Fibroblast of mammary gland (primary cell): ENCODE measurements at places on chromosomes 5 and 9.

- DNase-seq = no peak
These were observed 20.1 kb downstream of the TMEM268 start for GRCh38 chr9:114631166-114631565.

DNA sequence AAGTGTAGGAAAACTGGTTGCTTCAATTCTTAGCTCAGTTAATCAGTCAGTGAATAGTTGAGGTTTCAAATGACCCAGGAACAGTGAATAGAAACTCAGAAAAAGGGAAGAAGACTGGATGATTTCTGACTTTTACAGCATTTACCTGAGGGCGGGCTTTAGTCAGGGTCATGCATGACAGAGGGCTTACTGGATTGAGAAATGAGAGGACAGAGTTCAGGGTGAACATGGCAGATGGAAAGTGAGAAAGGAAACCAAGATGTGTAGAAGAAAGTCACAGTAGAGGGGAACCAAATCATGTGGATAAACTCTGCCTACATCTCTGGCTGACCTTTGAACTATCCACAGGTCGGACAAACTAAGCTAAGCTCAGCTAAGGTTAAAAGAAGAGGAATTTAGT, 596.0 kb downstream of the SEMA5A start:
- DNase-seq = no peak

DNA sequence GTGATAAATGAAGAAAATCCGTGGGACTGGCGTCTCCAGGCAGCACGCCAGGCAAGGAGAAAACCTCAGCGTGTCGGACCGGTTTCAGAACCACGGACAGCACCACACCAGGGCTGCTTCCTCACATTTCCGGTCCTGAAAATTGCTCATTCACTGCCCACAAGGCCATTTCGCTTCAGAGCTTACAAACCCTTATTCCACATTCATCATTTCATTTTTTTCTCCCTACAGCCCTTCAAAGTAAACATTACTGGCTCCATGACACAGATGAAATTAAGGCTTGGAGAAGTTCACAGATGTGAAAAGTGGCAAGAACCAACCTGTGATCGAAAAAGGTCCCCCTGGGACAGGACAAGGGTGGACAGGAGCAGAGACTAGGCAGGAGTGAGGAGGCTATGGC, 1.5 kb upstream of the GPRIN1 start:
- peak; percentile 85 for DNase-seq

GRCh38 chr5:136199408-136199807, 6.4 kb upstream of the SMIM32 start:
- DNase-seq = no peak

GRCh38 chr5:163893281-163893680, 387.9 kb downstream of the MAT2B start:
- peak; percentile 87 for DNase-seq

DNA sequence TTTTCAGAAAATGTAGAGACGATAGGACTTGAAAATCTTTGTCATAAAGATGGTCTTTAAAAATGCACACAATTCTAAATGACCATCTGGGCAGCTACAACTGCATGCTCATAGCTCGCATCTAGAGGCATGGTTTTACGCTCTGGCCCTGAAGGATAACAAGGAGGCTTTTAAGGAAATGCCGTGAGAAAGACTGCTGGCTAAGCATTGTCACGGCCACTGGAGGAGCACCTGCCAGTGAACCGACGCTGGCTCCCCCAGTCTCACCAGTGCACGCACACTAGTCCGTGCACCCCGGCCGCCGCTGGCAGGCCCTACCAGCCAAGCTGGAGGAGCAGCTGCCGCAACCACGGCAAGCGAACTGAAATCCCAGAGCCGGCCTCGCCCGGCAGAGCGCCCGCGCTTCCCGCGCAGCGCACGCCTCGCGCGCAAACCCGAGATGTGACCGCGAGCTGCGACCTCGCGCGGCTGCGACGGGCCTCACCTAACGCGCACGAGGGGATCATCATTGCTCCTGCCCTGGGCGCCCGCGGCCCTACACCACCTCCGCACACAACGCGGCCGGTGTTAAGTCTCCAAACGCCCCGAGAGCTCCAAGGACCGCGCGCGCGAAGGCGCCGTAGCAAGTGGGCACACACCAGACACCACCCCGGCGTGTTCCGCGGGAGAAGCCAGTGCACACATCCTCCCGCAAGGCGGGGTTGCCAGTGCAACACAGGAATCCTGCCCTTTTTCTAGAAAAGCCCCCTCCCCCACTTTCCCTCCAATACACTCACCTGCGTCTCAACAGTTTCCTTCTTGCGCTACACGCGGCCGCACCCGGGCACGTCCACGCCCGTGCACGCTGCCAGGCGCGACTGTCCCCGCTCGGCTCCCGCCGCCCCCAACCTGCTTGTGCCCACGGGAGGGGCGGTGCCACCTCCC, 5.3 kb downstream of the ELAVL2 start:
- no peak for DNase-seq

DNA sequence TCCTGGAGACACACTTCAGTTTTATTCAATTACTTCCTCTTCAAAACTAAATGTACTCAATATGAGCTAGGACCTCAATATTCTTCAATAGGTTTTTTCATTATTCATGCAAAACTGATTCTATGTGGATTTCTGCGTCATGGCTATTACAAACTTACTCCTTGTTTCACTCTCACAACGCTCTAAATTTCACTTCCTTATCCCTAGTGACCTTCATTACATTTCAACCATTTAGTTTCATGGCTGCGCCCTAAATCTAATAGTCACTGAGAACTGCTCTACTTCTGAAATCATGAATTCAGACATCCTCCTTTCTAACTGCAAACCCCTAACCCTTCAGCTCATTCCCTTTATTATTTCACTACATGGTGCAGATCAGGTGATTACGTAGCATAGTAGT, 93.9 kb downstream of the SLC25A46 start:
- DNase-seq = no peak

- DNase-seq = no peak
These were observed 115.8 kb downstream of the MAPKAP1 start for GRCh38 chr9:125591245-125591644.

DNA sequence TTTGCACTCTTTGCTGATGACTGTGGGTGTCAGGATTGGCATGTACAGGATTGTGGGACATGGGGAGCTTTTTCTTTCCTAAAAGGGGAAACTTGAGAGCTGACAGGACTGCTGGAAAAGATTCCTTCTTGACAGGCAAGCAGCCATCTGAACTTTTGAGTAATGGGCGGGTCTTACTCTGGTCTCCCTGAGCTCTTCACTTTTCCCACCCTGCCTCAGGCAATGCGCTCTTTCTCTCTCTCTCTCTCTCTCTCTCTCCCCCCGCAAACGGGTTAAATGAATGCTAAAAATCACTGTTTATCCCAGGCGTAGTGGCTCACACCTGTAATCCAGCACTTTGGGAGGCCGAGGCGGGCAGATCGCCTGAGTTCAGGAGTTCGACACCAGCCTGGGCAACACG, 37.1 kb upstream of the F2RL1 start:
- no peak for DNase-seq

DNA sequence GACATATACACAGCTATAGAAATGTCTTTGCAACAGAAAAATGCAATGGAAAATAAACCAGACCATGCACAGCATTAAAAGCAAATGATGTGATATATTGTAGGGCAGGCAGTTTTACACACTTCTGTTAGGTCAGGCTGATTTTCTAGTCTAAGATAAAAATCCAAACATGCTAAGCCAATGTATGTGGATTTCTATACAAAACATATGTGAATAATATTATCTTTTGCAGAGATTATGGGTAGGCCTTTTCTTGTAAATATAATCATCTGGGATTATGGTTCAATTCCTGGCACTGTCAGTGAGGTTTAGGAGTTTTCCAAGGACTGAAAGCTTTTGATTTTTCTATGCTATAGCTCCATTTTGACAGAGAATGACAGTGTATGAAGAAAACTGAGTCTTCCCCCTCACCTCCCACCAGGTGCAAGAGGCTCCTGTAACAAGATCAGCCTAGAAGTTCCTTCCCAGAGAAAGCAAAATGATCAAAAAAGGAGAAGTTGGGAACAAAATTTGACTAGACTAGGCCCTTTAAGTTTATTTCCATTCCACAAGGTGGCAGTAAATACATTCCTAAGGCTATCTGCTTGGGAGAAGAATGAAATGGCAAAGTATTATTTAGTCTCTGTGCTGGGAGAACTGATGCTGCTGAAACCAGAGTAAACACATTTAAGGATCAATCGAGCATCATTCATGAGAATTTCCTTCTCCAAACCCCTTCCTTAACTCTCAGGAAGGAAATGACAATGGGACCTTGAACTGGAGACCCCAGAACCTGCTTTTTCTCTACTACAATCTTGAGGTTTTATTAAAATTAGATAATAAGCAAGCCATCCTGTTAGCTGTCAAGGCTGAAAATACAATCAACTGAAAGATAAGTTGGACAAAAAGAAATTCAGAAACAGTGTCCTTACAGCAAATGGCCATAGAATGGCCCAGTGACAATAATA, 133.0 kb upstream of the TUT7 start:
- DNase-seq = peak; percentile 80

GRCh38 chr5:72129725-72130124, 22.4 kb downstream of the MAP1B start:
- DNase-seq = no peak

- DNase-seq = peak; percentile 86
These were observed 113.3 kb upstream of the SLC1A3 start for GRCh38 chr5:36492984-36493654.

DNA sequence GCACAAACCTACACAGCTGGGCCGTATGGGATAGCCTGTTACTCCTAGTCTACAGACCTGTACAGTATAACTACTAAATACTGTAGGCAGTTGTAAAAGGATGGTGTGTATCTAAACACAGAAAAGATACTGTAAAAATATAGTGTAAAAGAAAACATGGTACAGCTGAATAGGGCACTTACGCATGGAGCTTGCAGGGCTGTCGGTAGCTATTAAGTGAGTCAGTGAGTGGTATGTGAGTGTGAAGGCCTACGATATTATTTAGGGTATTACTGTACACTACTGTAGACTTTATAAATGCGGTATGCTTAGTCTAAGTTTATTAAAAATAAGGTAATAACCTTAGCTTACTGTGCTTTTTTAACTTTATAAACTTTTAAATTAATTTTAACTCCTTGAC, 1.2 kb downstream of the ZCCHC9 start:
- peak; percentile 34 for DNase-seq

- DNase-seq = no peak
These were observed 399.0 kb downstream of the HTR1A start for GRCh38 chr5:63563008-63563917.

DNA sequence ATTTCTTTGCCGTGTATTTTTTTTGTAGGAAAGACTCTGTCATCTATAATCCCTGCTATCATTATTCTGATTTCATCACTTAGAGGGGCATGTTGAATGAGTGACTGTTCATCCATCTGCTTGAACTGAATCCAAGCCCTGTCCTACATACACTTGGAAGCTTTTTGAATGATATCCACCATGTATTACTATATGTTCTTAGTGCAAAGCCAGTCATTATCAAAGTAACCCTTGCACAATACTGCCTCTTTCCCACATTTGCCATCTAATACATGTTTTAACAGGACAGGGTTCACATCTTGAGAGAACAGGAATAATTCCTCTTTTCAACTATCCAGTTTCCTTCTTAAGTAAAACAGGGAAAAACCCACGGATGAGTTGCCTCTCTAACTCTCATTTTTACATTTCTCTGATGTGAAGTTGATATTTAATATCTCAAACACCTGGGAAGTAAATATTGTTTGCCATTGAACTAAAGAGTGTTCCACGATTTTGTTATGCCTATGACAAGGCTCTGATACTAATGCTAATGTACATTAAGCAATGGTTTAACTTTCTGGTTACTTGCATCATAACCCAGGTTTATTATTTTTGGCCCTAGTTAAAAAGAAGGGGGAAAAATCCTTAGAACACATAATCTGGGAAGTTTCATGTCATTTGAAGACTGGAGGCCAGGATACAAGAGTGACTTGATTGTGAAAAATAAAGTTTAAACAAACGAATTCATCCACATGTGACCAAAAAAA, 103.7 kb upstream of the TARS1 start:
- DNase-seq = peak; percentile 83

DNA sequence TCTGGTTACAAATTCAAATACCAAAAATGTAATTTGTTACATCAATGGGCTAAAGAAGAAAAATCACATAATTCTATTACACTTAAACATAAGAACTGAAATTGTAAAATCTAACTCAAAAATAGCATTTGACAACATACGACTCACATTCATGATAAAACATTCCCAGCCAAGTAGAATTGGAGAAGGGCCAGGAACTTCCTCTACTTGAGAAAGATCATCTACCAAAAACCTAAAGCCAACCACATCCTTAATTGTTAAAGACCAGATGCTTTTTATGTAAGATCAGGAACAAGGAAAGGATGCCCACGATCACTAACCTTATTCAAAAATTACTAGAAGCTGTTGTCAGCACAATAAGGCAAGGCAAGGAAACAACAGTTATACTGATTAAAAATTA, 1819.8 kb upstream of the C9orf72 start:
- DNase-seq = peak; percentile 48

DNA sequence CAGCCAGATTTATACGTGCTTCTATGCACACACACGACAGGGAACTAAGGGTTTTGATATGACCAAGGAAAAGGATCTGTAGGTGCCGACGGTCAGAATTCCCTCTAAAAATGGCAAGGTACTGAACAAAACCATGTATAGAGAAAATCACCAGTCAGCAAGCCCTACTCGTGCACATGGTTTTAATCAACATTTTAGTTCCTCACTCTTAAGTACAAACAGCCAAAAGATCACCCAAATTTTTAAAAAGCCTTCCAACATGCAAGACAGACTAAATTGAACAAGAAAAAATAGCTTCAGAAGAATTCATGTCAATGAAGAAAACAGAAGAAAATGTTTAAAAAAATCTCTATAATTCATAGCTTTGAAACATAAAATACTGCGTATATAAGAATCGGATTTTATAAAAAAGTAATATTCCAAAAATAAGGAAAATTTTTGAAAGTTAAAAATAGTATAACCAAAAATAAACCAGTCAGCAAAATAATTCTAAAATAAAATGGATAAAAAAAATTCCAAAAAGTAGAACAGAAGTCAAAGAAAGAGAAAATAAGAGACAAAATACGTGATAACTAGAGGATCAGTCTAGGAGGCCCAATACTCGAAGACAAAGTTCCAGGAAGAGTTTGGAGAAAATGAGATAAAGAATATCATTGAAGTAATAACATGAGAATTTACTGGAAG, 43.0 kb upstream of the KCNV2 start:
- no peak for DNase-seq

- DNase-seq = no peak
These were observed 373.5 kb downstream of the KIAA0825 start for GRCh38 chr5:94244921-94245320.

GRCh38 chr9:81522716-81523551, 166.4 kb downstream of the TLE1 start:
- DNase-seq = peak; percentile 76

DNA sequence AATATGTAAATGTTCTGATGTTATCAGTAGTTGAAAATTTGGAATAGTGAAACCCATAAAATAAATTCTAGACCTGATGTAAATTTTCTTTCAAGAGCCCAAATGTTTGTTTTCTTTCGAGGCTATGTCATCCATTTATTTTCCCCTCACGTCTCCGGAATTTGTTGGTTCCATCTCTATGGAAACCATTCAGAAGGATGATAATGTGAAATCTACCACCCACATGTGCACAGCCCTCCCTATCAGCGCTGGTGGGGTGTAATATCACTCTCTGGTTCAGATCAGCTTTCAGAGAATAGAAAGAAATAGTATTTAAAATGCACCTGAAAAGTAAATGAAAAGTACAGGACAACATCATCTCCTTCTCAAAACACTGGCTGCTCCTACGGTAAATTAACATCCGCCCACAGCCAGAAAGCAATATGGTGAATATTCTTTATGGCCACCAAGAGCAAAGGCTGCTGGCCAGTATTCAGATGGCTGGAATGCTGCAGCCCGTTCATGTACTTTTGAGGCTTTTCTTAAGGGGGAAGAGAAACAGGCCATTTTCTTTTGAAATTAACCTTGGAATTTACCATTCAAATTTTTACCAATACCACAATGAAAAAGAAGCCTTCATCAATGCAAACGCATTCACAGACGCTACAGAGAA, 28.5 kb downstream of the GLDC start:
- DNase-seq = no peak
